ENCODE measurements at places on chromosomes 4 and X.

- no peak for DNase-seq
Observed at GRCh38 chrX:138011468-138011867, 445.5 kb downstream of the ZIC3 start.

DNA sequence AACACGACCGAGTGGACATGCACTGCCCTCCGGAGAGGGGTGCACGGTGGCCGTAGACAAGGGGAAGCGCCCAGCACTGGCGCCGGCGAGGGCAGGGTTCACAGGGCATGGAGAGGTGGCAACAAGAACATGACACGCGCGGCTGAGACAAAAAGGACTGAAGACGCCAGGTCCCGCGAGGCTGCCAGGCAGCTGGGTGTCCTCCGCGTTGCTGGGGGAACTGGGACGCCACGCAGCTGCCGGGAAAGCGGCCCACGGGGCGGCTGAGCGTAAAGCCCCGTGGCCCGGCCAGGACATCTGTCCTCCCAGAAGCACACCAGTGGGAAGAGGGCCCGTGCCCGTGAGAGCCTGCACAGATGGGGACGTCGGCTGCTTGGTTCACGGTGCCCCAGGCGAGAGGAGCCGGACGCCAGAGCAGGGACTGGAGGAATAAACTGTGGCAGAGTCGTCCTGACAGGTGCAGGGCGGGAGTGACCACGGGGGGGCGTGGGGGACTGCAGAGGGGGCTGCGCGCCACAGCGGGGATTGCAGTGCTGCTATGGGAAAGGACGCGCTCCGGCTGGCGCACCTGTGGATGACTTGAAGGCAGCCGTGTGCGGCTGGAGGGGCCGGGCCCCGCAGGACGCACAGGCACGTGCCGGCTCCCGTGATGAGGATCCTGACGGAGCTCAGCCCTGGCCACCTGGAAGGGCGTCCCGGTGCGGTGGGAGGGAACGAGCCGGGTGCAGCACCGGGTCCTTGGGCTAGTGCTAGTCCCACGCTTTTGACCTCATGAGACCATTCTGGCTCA lies 32.1 kb upstream of the GTPBP6 start:
- DNase-seq = no peak

- no peak for DNase-seq
Observed at GRCh38 chr4:137032222-137032621, 500.1 kb downstream of the PCDH18 start.

- no peak for DNase-seq
Observed at GRCh38 chr4:100208459-100208858, 18.2 kb upstream of the DDIT4L start.

- DNase-seq = no peak
Observed at GRCh38 chr4:132437117-132437516, 712.0 kb upstream of the PCDH10 start.

DNA sequence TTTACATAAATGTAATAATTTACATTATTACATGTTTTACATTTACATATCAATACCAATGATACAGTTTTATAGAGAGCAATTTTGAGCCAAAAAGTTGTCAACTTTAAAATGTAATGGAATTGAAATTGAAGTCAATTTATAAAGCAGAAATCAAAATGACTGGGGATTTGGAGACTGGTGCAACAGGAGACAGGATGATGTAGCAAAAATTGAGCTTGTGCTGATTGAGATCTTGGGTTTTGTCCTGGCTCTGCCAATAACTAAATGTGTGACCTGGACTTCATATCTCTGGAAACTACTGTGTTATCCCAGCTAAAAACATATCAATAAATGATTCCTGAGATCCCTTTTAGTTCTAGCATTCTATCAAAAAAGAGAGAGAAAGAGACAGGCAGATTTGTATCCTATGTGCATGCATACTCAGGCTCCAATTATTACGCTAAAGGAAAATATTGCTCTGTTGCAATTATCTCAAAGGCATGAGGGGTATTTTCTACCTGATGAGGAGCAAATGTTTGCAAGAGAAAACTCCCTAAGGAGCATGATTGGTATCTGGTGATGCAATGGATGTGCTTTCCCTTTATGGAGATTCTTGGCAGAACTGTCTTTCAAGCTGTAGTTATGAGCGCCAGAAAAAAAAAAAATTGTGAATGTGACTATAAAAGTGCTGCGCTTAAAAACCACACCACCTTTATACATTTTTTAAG lies 14.7 kb downstream of the EXOC1L start:
- DNase-seq = no peak

GRCh38 chrX:18490806-18491555 lies 65.6 kb downstream of the CDKL5 start:
- DNase-seq = no peak

- no peak for DNase-seq
Observed at GRCh38 chr4:126890994-126891393, 741.8 kb upstream of the INTU start.

DNA sequence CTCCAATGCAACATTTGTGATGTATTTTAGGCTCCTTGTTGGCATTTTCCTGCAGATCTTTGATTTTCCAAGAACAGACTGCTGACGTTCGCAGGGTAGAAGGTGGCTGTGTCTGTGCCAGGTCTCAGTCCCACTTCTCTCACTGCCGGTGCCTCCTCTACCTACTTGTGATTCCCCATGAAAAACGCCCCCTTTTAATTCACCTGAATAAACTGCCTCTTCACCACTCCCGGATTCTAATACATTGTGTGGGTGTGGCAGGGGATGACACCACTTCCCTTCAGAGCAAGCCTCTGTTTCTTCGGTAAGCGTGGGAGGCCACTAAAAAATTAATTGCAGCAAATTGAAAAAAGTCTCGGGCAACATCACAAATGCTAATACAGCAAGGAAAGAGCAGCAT lies 96.1 kb upstream of the FAM9B start:
- DNase-seq = no peak

GRCh38 chr4:169756971-169757574 lies 671 bp downstream of the HPF1 start:
- no peak for DNase-seq

DNA sequence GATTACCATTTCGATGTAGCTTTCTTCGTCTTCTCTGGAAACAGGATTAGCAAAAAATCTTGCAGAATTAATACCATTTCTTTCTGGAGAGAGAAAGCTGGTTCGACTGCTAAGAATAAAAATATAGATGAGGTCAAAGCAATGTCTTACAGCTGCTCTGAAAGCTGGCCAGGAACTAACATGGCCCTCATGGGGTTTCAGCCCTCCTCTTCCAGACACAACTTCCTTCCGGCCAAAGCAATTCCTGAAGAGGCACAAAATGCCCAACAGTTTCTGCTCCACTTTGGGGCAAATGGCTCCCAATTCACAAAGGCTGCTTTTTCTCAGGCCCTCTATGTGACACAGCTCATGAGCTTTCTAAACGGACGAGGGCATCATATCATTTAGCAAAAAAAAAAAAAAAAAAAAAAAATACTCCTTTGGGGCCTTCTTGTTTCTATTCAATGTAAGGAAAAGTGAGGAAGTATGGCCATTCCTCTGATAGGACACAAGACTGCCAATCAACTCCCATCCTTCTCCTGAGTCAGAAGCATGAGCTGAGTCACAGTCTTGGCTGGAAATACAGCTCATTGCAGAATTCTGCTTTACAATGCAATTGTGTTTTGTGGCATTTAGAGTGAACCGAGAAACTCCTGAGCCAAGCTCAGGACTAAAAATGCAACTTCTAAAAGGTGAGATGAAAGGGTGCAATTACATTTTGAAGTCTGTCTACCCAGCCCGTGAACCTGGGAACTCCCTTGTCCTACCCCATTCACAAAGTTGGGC lies 42.7 kb upstream of the CTAG2 start:
- DNase-seq = no peak

DNA sequence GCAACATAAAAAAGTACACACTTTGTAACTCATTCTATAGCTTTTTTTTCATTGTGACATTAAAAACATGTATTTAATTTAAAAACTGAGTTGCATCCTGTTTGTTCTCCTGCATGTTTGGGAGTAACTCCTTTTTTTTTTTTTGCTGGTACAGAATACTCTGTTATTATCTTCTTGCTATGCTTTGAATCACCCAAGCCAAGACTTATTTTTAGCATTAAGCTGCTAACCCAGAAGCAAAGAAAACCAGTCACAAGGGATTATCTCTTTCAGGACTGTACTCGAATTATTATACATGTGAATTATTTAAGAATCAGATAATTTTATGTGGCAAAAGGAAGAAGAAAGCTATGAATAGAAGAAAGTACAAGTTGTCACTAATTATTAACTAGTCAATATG lies 194.9 kb downstream of the ADAMTS3 start:
- no peak for DNase-seq

DNA sequence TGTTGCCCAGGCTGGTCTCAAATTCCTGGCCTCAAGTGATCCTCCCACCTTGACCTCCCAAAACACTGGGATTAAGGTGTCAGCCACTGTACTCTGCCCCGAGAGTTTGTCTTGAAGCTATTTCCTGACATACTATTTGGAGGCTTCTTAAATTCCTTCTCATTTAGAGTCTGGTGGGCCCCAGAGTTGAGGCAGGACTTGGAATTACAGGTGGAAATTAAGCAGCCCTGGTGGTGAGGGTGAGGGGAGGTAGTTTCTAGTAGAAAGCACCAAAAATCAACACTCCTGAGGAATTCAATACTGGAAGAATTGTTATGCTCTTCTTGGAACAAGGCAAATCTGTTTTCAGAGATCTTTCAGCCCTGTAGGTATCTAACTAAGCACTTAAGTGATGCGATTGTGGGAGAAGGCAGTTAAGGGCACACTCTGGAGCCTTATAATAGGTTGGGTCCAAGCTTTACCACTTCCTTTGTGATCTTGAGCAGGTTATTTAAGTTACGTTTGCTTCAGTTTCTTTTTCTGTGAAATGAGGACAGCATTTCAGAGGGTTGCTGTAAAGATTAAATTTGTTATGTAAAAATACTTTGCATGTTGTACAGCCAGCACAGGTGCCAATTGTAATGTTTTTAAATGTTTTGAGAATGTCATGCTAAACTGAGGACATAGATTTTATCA lies 200.7 kb downstream of the SOWAHB start:
- no peak for DNase-seq

DNA sequence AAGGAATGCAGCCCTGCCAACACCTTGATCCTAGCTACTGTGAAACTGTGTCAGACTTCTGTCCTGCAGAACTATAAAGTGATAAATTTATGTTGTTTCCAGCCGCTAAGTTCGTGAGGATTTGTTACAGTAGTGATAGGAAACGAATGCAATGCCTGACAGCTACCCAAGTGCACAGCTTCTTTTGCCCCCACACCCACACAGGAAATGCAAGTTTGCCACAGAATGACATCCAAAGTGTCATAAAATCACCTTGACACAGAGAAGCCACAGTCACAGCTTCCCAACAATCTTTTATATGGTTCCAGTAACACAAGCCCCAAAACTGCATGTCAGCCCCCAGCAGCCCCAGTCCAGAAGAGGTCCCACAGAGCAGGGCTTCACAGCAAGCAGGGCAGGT lies 216.9 kb upstream of the S100G start:
- no peak for DNase-seq

DNA sequence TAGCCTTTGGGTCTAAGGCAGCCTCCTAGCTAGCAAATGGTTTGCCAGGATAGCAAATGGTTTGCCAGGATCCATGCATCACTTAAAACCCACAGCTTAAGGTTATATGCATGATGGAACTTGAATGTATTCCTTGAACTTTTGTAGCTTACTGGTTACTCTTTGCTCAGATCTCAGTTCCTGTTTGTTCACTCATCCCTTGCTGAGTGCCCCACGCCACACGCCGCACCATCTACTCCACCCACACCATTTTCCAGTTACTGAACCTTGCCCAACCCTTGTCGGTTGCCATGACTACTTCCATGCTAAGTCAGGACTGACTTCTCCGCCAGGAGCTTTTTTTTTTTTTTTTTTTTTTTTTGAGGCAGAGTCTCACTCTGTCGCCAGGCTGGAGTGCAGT lies 29.5 kb upstream of the XIAP start:
- no peak for DNase-seq

GRCh38 chr4:11070813-11071212 lies 357.9 kb downstream of the HS3ST1 start:
- no peak for DNase-seq

- DNase-seq = no peak
Observed at GRCh38 chrX:151596282-151596681, 32.8 kb downstream of the PASD1 start.

GRCh38 chr4:155371432-155372043 lies 5.2 kb downstream of the MAP9 start:
- peak; percentile 30 for DNase-seq

- DNase-seq = no peak
Observed at GRCh38 chrX:150348365-150348764, 14.8 kb upstream of the MAMLD1 start.

GRCh38 chr4:20422398-20422797 lies 170.7 kb downstream of the SLIT2 start:
- DNase-seq = peak; percentile 10

DNA sequence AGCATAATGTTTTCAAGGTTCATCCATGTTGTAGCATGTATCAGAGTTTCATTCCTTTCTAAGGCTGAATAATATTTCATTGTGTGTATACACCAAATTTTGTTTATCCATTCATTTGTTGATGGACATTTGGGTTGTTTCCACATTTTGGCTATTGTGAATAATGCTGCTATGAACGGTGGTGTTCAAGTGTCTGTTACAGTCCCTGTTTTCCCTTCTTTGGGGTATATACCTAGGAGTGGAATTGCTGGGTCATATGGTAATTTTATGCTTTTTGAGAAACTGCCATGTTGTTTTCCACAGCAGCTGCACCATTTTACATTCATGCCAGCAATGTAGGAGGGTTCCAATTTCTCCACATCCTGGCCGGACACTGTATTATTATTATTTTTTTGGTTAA lies 3.4 kb upstream of the USP9X start:
- no peak for DNase-seq

DNA sequence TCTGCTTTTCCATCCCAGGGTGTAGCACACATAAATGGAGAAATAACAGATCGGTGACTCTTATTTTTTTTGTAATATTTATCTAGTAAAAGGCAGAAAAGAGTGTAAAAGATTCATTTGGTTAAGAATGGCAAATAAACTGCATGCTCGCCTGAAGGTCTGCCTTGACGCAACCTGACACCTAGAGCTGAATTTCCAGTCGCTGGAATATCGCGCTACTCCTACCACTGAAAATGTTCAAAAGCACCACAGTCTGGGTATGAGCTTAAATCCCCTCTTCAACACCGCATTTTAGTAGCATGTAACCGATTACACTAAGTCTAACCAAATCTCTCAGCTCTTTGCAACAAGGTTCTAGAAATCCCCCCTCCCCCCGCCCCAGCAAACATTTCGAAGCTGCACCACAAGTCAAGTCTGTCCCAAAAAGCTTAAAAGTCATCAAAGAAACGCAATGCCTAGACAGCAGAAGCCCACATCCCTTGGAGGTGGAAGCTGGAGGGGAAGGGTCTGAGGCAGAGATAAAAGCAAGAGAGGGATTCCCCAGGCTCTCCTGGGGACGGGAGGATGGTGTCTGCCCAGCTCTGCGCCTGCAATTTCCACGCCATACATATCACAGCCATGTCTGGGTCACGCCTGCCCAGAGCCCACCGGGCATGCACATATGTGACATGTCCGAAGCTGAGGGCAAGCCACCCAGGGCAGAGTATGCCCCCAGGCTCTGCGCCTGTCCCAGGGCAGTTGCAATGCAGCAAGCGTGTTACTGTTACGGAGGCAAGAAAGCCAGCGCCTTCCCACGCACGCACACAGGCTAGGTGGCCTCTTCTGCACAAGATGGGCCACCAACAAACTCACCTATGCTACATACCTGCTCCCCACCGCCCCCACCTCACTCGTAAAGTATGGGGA lies 1.4 kb downstream of the FGF13 start:
- no peak for DNase-seq
